Activated CD4-positive, alpha-beta T cell treated with anti-CD3 and anti-CD28 coated beads, Interleukin-2, amount 50 U/mL, for 16 hours (primary cell): ENCODE measurements at places on chromosomes 12 and 14.

DNA sequence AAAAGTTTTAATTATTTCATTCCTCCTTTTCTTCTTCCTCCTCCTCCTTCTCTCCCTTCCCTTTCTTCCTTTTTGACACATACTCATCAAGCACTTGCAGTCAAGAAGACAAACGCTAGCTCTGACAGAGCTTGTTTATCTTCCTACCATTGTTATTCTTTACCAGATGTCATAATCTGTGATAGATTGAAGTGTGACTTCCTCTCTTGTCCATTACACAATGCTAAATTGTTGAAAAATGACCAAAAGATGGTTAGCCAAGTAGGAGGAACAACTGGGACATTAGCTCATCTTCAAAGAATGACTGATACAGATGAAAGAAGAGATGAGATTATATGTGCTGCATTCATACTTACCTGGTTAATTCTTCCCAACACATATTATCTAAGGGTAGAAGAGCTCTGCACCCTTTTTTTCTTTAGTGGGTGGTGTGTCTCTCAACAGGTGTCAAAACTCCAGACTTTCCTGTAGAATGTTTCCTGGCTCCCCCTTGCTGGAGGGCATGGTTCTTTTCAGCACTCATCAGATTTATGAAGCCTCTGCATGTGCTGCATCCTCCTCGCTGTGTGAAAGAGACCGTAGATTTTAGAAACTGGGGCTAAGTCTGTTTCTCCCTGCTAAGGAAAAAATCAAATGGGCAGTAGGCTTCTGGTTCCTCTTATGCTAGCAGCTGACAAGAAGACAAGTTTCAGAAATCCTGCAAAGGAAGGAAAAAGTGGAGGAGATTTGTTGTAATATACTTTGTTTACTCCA lies 147.1 kb downstream of the TMX1 start:
- no peak for DNase-seq

DNA sequence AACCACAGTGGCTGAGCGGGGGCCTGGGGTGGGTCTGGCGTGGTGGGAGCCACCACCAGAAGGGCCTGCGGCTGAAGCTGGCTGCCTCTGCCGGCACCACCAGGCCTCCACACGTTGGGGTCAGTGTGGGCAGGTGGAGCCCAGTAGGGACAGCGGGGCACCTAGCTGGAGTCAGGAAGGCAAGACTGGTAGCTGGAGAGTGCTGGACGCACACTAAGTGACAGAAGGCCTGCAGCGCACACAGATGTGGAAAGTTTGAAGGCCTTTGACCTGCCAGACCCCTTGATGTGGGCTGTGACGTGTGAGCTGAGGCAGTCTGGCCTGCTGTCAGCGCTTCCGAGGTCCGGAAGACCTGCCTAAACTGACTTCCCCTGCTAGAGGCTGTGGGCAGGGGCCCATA lies 26.3 kb downstream of the RIN3 start:
- DNase-seq: no peak

DNA sequence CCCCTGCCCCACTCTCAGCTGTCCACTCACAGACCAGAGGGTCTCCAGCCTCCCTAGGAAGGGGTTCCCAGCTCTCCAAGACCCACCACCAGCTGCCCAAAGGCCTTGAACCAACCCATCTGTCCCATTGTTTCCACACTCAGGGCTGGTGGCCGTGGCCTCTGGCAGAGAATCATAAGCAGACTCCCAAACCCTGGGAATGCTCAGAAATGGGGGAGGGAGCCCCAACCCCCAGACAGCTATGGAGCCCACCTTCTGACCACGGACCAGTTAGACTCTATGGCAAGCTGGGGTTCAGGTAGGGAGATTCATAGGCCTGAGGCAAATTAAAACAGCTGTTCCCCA lies 280.0 kb downstream of the DPF3 start:
- no peak for DNase-seq

DNA sequence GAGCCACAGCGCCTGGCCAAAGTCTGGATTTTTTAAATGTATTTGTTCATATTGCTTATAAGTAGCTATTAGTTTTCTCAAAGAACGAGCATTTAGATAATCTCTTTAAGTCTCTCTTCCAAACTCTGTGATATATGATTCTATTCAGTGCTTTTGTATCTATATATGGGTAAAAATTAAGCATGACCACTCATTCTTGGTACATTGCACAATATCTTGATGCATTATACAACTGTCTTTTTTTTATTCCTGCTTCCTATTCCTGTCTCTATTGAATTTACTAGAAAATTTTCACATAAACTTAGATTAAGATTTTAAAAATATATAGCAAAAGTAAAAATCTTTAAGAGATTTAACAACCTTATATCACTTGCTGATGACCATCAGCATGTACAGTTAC lies 29.1 kb downstream of the SOCS2 start:
- DNase-seq: no peak

DNA sequence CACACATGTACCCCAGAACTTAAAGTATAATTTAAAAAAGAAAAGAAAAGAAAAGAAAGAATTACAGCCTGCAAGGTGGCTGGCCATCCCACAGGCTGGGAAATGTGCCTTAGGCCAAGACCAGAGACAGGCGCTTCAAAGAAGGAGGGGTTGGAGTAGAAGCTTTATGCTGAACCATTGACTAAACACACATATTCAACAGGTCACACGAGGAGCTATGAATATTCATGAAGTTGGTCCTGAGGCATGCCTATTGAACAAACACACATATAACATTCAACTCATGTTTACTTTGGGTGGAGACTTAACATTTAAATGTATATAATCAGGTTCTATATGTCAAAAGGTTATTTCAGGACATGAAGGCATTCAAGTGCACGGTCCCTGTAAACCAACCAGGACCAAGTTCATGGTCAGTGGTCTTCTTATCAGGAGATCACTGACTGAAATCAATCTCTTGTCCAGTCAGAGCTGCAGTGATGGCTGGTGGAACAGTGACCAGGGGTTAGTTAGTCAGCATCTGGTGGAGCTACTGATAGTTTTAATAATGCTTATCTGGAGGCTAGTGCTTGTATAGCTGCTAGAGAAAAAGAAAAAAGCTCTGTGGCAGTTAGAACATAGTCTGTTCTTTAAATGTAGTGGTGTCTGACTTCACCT lies 35.6 kb upstream of the ITPR2 start:
- no peak for DNase-seq

- DNase-seq: no peak
These were observed 52.2 kb downstream of the CKAP4 start for GRCh38 chr12:106195621-106196027.

- DNase-seq: peak; percentile 70
These were observed 464.0 kb downstream of the RAD51B start for GRCh38 chr14:68283378-68284123.

- peak; percentile 70 for DNase-seq
These were observed 31.3 kb upstream of the SMUG1 start for GRCh38 chr12:54220092-54220557.

- no peak for DNase-seq
These were observed 241.4 kb downstream of the PCNX1 start for GRCh38 chr14:71148627-71149026.

DNA sequence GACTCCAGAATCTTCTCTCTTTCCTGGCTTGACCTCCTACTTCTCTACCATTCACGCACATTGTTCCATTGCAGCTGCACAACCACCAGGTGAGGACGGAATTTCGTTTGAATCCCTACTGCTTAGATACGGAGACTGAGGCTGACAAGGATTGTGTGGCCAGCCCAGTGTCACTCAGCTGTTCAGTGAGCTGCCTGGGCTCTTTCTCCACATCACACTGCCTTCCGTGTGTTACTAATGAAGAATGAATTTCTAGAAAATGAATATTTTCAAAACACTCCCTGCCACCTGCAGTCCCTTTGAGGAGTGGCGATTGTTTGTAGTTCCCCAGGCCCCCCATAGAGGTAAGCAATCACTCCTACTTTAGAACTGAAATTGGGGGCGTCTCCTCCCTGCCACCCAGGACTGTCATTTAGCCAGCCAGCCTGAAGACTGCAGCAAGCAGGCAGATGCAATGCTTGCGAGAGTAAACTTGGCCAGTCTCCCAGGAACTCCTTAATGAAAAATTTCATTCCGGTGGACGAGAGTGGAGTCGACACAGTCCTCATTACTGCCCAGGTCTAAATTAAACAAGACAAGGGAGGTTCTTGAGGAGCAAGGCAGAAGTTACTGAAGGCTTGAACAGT lies 239.7 kb downstream of the SLC41A2 start:
- DNase-seq: no peak

GRCh38 chr12:102343361-102344121 lies 136.8 kb downstream of the IGF1 start:
- no peak for DNase-seq

DNA sequence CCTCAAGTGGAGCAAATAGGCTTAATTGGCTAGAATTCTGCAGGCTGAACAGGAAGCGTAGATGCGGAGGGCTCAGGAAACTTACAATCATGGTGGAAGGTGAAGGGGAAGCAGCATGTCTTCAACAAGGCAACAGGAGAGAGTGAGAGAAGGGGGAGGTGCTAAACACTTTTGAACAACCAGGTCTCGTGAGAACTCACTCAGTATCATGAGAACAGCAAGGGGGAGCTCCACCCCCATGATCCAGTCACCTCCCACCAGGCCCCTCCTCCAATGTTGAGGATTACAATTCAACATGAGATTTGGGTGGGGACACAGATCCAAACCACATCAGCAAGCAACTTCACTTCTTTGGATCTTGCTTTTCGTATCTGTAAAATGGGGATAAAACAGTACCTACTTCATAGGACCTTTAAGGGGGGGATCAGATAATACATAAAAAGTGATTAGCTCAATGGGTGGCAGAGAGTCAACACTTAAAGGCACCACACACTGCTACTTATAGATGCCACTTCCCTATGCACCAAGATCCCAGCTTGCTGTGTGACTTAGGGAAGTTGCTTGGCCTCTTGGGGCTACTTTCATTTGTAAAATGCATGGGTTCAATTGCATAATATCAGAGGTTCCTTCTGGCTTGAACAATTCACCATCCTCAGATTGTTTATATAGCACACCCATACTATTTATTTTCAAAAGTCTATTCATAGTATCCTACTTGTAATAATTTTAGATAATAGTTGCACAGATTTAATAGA lies 184.8 kb upstream of the RPH3A start:
- DNase-seq: no peak

DNA sequence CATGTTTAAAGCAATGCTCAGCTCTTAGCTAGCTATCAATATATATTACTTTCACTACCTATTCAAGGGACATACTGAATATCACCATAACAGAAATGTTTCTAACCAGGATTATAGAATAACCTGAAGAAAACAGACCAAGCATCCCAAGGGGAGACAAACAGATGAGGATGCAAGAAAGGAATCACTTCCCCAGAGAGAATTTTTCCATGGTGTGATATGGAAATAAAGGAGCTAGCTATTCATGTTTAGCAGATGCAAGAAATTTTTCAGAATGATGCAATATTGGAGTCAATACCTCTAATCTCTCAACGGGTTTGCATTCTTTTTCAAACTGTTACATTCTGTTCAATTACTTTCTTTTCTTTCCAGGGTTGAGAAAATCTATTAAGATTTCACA lies 538.9 kb upstream of the FLRT2 start:
- no peak for DNase-seq

DNA sequence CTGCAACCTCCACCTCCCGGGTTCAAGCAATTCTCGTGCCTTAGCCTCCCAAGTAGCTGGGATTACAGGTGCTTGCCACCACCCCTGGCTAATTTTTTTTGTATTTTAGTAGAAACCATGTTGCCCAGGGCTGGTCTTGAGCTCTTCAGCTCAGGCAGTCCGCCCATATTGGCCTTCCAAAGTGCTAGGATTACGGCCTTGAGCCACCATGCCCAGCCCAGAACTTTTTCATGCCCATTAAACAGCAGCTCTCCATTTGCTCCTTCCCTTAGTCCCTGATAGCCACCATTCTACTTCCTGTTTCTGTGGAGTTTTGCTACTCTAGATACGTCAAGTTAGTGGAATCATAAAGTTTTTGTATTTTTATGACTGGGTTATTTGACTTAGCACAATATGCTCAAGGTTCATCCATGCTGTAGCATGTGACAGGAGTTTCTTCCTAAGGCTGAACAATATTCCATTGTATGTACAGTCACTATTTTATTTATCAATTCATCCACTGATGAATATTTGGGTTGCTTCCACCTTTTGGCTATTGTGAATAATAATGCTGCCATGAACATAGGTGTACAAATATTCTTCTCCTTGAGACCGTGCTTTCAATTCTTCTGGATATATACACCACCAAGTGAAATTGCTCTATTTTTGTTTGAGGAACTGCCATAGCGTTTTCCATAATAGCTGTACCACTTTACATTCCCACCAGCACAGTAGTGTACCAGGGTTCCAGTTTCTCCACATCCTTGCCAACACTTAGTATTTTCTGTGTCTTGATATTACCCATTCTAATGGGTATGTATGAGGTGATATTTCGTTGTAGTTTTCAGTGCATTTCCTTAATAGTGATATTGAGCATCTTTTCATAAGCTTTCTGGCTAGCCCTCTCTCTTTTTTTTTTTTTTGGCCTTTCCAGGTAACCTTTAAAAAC lies 15.0 kb downstream of the ATF1 start:
- DNase-seq: no peak

DNA sequence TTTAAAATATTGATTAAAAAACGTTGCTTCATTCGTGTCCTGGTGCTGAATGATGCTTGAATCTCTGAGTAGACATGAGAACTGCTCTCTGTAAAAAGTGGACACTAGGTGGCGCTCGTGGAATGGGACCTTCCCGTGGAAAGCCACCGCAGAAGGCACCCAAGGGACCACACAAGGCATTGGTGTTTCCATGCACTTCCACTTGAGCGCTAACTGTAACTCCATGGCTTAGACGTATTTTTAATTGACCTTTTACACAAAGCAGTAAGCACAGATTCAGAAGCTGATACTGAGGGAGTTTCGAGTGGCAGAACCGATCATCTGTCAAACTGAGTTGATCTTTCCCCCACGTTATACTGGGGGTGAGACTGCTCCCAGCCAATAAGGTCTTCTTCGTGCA lies 135.3 kb downstream of the PRKCH start:
- peak; percentile 84 for DNase-seq

GRCh38 chr14:22689199-22689598 lies 45.0 kb upstream of the OR6J1 start:
- peak; percentile 55 for DNase-seq

GRCh38 chr12:33006106-33006505 lies 109.5 kb upstream of the PKP2 start:
- DNase-seq: no peak

DNA sequence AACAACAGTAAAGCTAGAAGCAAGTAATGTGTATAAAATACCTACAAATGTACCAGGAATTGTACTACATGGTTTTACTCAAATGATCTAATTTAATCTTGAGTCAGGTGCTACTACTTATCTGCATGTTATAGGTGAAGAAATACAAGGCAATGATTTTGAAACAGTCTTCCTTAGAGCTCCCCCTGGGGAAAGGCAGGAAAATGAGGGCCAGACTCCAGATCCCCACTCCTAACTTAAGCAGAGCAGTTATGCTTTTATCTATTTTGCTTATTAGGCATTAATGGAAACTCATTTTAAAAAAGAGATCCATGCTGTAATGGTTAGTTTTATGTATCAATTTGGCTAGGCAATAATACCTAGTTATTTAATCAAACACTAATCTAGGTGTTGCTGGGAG lies 109.3 kb upstream of the CPSF6 start:
- DNase-seq: no peak
